ENCODE measurements at places on chromosomes 6 and 20. TPM values are rescaled to one million over a fixed set of nuclear protein-coding genes. Genes with fewer than 3 reads are reported as not detected.

DNA sequence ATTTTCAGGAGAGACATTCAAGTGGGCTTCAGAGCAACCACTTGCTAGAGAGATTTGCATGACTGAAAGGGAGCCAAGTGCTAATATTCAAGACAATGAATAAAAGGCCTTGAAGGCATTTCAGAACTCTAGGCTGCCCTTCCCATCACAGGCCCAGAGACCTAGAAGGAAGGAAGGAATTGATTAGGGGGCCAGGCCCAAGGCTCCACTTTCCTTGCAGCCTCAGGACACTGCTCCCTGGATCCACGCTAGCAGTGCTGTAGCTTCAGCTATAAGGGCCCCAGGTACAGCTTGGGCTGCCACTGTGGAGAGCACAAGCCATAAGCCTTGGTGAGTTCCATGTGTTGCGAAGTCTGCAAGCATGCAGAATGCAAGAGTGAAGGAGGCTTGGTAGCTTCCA lies 731.9 kb upstream of the FLRT3 start:
- no peak for DNase-seq
- no peak overlapping the region for H3K4me3 ChIP-seq
- H3K4me1 ChIP-seq: no peaks in the 10 kb centered on the region
- no peaks in the 10 kb centered on the region for H3K36me3 ChIP-seq
- no peaks in the 10 kb centered on the region for H3K27me3 ChIP-seq
- H3K27ac ChIP-seq: no peak overlapping the region

- no peaks in the 10 kb centered on the region for H3K27me3 ChIP-seq
Measured at GRCh38 chr6:3196770-3197169, 30.7 kb downstream of the TUBB2B start.

GRCh38 chr6:165055231-165055630 lies 254.2 kb downstream of the C6orf118 start:
- no peaks in the 10 kb centered on the region for H3K36me3 ChIP-seq
- H3K4me3 ChIP-seq: no peak overlapping the region

- DNase-seq: no peak
- H3K27ac ChIP-seq: no peak overlapping the region
- H3K36me3 ChIP-seq: no peaks in the 10 kb centered on the region
- H3K27me3 ChIP-seq: no peaks in the 10 kb centered on the region
Measured at GRCh38 chr6:159505140-159505922, 187.7 kb downstream of the SOD2 start.

The MRAP2 gene
- total RNA-seq: 1.5 TPM

All from adrenal gland (tissue), 19 donors.